ENCODE measurements at places on chromosomes 11 and 22. TPM values are rescaled to one million over a fixed set of nuclear protein-coding genes. Genes with fewer than 3 reads are reported as not detected.

Gene DUSP8
- 0.40 TPM for total RNA-seq

Gene FGF4
- not detected for total RNA-seq

Gene OR5A1
- not detected for total RNA-seq

Gene PLAAT3
- total RNA-seq: 44.7 TPM

Gene RAB39A
- 0.07 TPM for total RNA-seq

Gene HTR3B
- not detected for total RNA-seq

Gene RAG2
- total RNA-seq: not detected

Gene APOA4
- total RNA-seq: not detected

Gene SLC22A6
- total RNA-seq: not detected

Gene SAA4
- not detected for total RNA-seq

Gene ART5
- not detected for total RNA-seq

Gene ALDH3B1
- 0.74 TPM for total RNA-seq

Gene LSP1
- total RNA-seq: not detected

Gene MYBPC3
- total RNA-seq: not detected

Gene SCGB1D2
- total RNA-seq: not detected

Gene NECTIN1
- total RNA-seq: 9.4 TPM

Gene SLC22A8
- not detected for total RNA-seq

Gene NCR3LG1
- total RNA-seq: 10.5 TPM

Gene SCN3B
- 0.39 TPM for total RNA-seq

Gene SNRPD3
- 242 TPM for total RNA-seq

Gene C2CD2L
- total RNA-seq: 4.5 TPM

Gene SEPTIN3
- total RNA-seq: 0.07 TPM

Gene CASP4
- 192 TPM for total RNA-seq

Gene CD6
- not detected for total RNA-seq

Gene LYVE1
- total RNA-seq: 2.2 TPM

Gene SLC29A2
- total RNA-seq: 0.33 TPM

Gene IFITM10
- 0.04 TPM for total RNA-seq

Gene ZDHHC5
- total RNA-seq: 39.4 TPM

Gene NXPE2
- not detected for total RNA-seq

Gene CSF2RB
- 8.9 TPM for total RNA-seq

Gene MYO18B
- not detected for total RNA-seq

Gene CEP126
- total RNA-seq: 1.3 TPM

Gene KLHDC7B
- not detected for total RNA-seq

Gene NRXN2
- total RNA-seq: not detected

Gene OTOG
- not detected for total RNA-seq

Gene OR8G5
- total RNA-seq: not detected

Gene KCNQ1
- total RNA-seq: 0.04 TPM

Gene CNGA4
- not detected for total RNA-seq

Gene CALCA
- total RNA-seq: not detected

Gene CHRM1
- not detected for total RNA-seq

Gene CTSF
- total RNA-seq: 20.4 TPM

Gene APOL4
- 0.53 TPM for total RNA-seq

Gene PYGM
- total RNA-seq: 0.35 TPM

Measured in pulmonary artery endothelial cell (primary cell).